Tongue (tissue), 3 donors: ENCODE measurements at places on chromosomes 7 and 10. TPM values are rescaled to one million over a fixed set of nuclear protein-coding genes. Genes with fewer than 3 reads are reported as not detected.
A peak's percentile ranks its signal among the peaks of the same experiment; 100 is the strongest.

Gene MYL10
- 20.9 TPM for total RNA-seq

Gene RBP3
- total RNA-seq, result not detected

DNA sequence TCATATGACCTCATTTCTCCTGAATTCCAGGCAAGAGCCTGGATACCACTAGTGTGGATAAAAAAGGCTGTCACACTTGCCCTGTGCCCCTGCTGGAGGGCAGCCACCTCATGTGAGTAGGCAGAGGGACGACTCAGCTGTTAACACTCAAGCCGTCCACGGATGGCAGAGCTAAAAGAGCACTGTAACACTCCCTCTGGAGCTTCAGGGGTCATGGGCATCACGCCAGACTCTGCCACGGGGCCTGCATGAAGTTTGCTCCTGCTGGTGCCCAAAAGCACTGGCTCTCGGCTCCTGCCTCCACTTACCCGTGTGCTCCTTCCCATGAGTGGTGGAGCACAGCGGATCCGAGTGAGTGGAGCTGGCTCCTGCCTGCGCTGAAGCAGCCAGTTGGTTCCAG, 919.8 kb upstream of the C7orf33 start:
- peak; percentile 5 for DNase-seq

DNA sequence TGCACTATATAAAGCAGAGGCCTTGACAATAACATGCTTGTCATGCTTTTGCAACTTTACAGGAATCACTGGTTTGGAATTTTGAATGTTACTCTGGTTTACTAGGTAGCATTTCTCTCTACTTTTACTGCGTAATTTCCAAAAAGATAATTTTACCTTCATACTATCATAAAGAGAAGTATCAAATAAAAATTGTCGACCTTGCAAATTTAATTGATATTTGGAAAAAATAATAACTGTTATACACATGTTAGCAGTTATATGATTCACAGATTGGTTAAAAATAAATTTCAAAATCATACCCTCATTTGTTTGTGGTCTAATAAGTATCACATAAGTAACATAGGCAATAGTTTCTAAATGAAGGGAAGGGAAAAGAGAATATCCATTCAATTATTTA, 228.5 kb upstream of the CACNA2D1 start:
- no peak for DNase-seq

DNA sequence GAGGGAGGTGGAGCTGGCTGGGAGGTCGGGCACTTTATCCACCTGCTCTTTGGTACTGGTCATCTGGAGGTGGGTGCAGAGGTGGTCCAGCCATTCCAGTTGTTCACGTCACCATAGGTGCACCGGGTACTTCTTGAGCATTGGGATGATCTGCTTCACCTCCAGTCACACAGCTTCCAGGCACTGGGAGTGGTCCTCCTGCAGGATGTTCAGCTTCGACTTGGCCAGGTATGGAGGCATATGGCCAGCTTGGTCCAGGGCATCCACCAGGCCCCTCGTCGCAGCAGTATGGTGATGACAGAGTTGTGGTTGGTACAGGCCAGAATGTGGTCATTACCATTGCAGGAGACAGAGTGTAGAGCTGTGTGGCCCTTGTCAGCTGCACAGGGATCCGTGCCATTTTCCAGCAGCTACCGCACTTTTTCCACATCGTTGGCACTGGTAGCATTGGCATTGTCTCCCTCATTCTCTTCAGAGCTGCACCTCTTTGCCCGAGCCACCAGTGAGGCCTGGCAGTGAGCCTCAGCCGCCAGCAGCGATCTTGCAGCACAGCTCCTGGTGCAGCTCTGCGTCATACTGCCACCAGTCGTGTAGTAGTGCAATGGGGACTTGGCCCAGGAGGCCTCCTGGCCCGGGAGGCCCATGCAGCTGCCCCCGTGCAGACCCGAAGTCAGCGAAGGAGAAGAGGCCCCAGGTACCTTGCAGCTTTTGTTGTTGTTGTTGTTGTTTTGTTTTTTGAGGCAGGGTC, 150.9 kb downstream of the ZNF22 start:
- DNase-seq, result no peak

DNA sequence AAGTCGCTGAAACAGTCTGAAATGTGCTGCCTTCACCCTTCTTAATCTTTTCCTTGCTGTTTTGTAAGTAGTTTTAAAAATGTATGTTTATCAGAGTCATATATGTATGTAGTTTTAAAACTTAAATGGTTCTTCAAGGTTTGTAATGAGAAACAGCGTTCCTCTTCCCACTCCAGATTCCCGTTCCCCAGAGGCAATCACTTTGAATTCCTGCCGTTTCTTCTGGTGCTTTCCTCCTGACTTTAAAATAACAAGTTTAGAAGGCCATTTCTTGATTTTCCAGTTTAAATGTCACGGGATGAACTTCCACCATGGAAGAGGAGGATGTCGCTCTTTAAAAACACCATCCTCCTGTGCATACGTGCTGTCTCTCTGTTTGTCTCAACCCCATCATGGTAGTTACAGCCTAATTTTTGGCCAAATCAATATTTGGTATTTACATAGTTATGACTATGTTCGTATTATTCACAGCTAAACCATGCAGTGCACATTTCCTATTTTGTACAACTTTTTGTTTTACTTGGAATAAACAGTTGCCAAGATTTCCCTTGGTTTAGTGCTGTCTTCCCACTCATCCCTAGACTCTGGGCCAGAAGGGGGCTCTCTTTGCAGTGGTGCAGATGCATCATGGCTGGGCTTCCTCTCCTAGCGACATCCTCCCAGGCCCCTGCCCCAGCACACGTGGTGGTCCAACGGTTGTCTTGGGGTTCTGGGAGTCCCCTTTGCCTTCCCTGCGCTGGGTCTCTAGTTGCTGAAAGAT, 151.4 kb downstream of the PTPN20 start:
- DNase-seq, result no peak

- DNase-seq, result no peak
Measured at GRCh38 chr7:134623193-134623592, 23.5 kb upstream of the BPGM start.

DNA sequence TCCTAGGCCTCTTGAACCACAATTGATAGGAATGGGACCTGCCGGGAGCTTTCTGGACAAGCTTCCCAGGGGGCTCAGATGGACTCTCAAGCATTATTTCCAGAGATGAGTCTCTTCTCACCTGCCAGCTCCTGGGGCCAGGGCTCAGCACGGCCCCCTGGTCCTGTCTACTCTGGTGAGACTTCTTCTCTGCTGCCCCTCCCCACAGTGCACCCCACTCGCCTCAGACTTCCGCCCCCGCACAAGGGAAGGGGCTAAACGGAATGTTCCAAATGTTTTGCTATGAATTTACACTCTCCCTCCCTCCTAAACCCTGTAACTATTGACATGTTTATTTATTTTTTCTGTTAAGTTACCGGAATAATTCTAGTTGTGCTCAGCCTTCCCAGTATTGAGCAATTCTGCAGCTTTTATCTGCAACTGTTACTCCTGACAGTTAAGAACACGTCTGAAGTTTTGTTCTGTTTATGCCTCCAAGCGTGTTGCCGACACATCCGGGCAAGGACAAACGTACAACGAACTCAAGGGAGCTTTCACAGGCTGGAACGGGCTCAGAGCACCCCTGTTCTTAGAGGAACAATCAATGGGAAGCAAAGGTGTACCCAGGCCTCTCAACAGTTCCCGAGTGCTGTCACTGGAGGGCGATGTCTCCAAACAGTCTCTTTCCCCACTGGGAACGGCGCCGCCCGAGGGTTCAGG, 55.2 kb downstream of the FHIP2A start:
- DNase-seq, result peak; percentile 56

DNA sequence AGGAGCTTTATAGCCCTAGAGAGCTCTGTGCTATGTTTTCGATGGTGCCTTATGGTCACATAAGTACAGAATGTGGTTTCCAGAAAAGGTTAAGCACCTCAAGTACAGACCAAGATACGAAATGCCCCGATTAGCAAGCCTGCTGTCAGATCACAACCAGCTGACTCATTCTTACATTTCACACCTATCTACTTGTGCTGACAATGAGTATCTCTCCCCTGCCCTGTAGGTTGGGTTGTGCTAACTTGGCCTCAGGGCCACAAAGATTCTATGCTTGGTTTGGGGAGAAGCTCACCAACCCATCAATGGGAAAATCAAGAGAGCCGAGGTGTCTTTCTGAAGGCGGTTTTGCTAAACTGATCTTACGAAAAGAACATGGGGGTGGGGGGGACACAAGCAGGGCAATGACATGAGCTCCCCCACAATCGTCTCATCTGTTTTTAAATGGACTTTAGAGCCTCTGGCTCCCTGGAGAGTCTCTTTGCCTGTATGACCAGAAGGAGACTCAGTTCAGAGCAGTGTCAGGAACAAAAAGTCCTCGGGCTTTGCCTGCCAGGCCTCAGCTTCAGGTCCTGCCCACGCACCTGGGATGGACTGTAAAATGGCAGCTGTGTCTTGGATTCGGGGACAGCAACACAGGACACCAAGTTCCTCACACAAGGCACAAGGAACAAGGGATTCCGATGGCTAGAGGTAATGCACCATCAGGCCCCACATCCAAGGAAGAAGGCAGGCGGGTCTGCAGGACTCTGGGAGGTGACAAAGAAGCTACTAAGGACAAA, 55.1 kb downstream of the FAM53B start:
- no peak for DNase-seq
